ENCODE measurements at places on chromosomes 12 and 14.

GRCh38 chr12:15092826-15093225, 120.0 kb downstream of the PDE6H start:
- DNase-seq: no peak

- DNase-seq: no peak
These were observed 167.2 kb upstream of the GSC start for GRCh38 chr14:94936901-94937685.

- DNase-seq: no peak
These were observed 43.1 kb downstream of the DIO3 start for GRCh38 chr14:101604228-101604934.

GRCh38 chr14:54625112-54625511, 58.2 kb downstream of the SAMD4A start:
- DNase-seq: no peak

- DNase-seq: no peak
These were observed 146.7 kb downstream of the DYRK2 start for GRCh38 chr12:67795236-67795635.

GRCh38 chr12:12723681-12724420, 6.7 kb downstream of the CDKN1B start:
- peak; percentile 47 for DNase-seq

- DNase-seq: peak; percentile 41
These were observed 6.7 kb upstream of the C12orf50 start for GRCh38 chr12:88035907-88036289.

DNA sequence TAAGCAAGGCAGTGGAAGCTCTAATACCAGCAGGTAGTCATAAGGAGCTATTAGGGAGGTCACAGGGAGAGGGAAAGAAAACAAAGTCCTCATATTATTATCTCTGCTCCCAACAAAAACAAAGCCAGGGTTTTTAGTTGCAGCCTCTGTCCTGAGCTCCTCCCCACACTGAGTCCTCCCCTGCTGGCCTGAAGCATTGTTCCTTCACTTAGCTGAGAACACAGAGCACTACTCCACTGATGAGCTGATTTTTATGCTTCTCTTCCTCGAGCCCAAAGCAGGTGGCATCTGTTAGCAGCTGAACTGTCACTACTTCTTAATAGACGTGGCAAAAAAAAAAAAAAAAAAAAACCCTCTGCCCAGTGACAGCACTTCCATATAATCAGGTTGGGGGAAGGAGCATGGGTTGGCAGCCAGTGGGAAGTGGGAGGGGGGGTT, 10.5 kb upstream of the STAC3 start:
- DNase-seq: no peak

- no peak for DNase-seq
These were observed 59.9 kb downstream of the HCAR2 start for GRCh38 chr12:122643207-122643805.

DNA sequence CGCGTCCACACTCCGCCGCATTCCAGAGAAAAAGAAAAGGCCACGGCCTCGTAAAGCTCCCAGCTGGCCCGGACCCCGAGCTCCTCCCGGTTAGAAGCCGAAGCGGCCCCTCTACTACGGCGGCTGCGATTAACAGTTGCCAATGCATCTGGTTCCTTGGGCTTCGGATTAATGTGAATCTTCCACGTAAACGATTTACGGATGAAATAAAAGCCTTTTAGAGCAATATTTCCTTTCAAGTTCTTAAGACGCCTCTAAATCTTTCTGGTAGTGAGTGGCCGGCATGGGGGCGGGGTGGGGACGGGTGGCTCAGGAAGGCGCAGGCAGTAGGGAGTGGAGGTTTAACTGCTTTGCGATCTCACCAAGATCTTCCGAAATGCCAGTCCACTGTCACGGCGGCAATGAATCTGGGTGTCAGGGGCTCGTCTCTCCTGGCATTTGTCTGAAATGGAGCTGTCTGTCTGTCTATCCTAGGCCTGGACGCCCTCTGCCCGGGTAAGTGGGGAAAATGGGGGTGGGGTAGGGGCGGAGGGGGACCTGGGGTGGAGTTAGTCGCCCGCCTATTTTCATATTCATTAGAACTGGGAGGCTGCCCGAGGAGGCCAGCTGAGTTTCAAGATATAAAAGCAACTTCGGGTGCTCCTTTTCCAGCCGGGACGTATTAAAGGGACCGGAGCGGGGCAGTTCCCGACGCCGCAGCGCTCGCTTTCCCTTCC, 413 bp upstream of the ALX1 start:
- no peak for DNase-seq

DNA sequence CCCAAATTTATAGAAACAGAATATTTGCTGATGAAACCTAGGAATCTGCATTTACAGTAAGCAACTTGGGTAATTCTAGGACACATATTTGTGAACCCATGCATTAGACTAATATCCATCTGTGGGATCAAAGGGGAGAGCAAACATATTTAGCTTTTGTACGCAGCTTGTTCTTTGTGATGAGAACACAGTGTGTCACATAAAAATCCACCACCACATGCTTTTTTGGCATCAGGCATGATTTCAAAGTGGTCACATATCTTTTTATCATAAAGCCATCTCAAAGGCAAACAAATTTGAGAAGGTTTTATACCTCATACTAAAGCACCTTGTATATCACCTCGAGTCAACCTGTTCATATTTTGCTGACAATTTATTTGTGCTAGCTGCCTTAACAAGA, 15.7 kb downstream of the DNAL1 start:
- DNase-seq: no peak
